Fibroblast of skin of left quadriceps (primary cell): ENCODE measurements at places on chromosomes 5 and 9.

- DNase-seq = no peak
Observed at GRCh38 chr5:170353011-170353761, 36.0 kb downstream of the KCNMB1 start.

DNA sequence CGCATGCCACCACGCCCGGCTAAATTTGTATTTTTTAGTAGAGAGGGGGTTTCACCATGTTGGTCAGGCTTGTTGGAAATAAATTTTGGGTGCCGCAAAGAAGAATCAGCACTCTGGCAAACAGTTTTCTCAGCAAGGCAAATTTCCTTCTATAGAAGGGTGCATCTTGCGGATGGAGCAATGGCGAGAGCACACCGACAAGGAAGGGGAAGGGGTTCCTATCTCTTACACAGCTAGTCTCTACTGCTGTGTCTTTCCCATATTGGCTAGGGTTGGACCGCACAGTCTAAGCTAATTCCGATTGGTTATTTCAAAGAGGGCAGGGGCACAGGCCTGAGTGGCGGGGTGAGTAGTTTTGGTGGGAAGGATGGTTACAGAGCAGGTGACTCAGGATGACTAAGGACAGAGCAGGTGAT lies 707 bp downstream of the GTF3C5 start:
- DNase-seq = no peak

GRCh38 chr9:132182314-132183091 lies 20.6 kb downstream of the NTNG2 start:
- DNase-seq = no peak

- peak; percentile 47 for DNase-seq
Observed at GRCh38 chr5:103487218-103487617, 75.4 kb downstream of the NUDT12 start.

GRCh38 chr9:120733190-120733589 lies 18.9 kb upstream of the MEGF9 start:
- no peak for DNase-seq

DNA sequence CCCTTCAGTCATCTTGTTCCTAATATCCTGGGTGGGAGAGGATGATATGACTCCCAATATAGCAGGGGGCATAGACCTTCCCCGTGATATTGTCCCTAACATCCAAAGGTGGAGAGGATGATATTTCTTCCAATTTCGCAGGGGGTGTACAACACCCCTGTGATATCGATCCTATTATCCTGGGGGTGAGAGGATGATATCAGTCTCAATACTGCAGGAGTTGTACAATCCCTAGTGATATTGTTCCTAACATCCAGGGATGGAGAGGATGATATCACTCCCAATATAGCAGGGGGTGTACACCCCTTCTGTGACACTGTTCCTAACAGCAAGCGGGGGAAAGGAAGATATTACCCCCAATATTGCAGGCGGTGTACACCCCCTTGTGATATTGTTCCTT lies 122.6 kb downstream of the TMEM38B start:
- DNase-seq = no peak

DNA sequence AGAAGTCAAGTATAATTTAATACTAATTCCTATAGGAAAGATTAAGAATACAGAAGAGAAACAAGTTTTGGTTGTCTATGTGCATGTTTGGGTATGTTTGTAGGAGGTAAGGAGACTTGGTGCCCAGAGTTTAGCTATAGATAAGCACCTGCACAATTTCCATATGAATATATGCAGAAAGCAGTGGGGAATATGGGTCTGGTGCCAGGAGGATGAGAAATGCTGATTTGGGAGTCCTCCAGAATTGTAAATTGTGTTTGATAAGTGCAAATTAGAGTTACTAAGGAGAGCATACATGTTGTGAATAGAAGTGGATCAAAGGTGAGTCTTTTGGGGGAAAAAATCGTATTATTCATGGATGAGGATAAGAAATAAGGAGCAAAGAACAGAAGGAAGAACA lies 653.1 kb downstream of the EFNA5 start:
- no peak for DNase-seq

- no peak for DNase-seq
Observed at GRCh38 chr9:106218427-106218826, 524.1 kb downstream of the TMEM38B start.
